ENCODE measurements at places on chromosomes 7 and 10.

DNA sequence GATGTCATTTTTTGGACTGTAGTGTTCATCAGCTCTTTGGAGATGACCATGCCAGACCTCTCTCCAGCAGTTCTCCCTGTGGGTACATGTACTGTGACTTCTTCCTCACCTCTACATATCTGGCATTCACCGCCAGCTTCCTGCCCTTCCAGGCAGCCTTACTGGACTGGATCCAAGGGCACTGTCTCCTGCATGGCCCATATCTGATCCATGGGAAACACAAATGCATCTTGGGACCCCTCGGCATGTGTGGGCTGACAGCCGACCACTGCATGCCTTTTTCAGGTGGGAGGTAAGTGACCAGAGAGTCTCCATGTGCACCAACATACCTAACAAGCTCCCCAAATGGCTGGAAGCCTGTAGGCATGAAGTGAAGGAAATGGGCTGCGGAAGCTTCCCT, 3.9 kb upstream of the BLVRA start:
- DNase-seq = no peak

DNA sequence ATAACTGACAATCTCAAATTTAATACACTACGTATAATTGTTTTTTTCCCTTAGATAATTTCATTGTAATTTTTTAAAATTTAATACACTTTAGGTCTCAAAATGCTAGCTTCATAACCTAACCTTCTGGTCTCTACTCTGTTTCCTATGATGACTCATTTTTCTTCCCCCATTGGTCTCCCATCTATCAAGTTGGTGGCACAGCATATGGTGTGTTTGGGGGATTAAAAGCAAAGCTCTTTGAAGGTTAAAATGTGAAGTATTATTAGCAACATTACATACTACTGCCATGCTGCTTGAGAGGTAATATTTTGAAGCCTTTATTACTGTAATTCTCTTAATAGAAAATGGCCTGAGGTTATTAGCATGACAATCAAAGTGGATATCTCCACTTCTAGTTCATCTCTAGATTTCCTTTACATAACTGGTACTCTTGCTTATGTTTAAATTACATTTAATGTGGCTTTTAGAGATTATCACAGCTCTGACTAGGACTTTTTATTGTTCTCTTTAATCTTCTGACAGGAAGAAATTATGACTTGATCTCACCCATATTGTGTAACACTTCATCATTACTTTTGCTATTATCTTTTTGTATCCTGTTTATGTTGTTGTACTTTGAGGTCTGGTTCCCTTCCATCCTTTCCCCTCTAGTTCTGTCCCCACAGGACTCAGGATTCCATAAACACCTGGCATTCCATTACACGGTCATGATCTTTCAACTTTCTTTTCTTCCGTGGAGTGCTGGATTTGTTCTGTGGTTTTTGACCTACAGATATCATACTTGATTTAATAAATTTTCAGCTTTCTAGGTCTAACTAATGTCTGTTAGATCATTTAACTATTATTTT, 185.1 kb downstream of the SEMA3D start:
- no peak for DNase-seq

DNA sequence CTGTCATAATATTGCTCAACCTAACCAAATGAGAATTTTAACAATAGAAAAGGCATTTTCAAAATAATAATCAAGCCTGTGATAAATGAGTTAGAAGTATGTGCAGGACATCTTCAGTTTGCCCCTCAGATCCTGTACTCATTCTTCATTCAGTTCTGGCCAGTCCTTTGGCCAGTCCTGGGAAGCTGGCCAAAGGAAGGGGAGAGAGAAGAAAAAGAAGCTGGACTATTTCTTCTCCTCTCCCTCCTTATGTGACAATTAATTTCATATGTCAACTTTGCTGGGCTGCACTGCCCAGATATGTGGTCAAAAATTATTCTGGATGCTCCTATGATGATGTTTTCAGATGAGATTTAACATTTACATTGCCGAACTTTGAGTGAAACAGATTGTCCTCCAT, 31.6 kb upstream of the ITGB8 start:
- DNase-seq = no peak

- no peak for DNase-seq
These were observed 196.3 kb downstream of the TNS3 start for GRCh38 chr7:47385536-47386125.

GRCh38 chr7:44391746-44392617, 66.6 kb upstream of the CAMK2B start:
- no peak for DNase-seq

- DNase-seq = no peak
These were observed 11.5 kb upstream of the TES start for GRCh38 chr7:116198748-116199410.

DNA sequence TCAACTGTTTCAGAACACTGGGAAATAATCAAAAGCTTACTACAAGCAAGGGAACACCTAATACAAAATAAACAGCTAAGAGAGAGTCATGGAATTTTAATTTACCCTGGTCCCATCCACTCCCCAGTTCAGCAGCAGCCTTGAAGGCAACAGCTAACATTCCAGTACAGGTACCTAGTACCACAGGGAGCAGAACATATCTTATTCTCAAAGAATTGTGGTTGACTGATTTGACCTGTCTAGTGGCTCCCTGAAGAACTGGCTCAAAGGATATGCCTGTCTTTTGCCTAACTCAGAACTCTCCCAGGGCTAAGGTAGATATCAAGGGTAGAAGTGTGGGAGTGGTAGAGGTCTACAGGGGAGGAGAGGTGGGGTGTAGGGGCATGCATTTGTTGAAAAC, 32.3 kb downstream of the SMURF1 start:
- no peak for DNase-seq

- no peak for DNase-seq
These were observed 24.3 kb downstream of the PTPN12 start for GRCh38 chr7:77561352-77561751.

DNA sequence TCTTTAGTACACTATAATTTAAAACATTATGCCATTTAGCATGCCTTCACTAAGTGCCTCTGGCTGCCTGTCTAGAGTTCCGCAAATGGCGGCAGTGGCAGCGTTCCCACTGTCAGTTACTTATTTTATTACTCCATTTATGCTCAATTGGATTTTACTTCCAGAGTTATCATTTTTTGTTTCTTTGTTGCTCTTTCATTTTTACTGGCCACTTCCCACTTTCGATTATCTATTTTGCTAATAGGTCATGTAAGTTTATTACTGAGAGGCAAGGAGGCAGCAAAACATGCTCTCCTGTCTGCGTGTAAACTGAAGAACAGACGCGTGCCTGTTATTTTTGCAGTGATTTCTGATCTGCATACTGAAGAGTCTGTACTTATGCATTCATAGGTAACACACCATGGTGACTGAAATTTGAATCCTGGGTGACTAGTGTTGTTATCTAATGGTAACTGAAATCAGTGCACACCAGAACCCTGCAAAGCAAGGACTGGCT, 23.1 kb downstream of the KDM7A start:
- no peak for DNase-seq

- DNase-seq = no peak
These were observed 370.2 kb downstream of the PPP1R3A start for GRCh38 chr7:113548561-113548960.

DNA sequence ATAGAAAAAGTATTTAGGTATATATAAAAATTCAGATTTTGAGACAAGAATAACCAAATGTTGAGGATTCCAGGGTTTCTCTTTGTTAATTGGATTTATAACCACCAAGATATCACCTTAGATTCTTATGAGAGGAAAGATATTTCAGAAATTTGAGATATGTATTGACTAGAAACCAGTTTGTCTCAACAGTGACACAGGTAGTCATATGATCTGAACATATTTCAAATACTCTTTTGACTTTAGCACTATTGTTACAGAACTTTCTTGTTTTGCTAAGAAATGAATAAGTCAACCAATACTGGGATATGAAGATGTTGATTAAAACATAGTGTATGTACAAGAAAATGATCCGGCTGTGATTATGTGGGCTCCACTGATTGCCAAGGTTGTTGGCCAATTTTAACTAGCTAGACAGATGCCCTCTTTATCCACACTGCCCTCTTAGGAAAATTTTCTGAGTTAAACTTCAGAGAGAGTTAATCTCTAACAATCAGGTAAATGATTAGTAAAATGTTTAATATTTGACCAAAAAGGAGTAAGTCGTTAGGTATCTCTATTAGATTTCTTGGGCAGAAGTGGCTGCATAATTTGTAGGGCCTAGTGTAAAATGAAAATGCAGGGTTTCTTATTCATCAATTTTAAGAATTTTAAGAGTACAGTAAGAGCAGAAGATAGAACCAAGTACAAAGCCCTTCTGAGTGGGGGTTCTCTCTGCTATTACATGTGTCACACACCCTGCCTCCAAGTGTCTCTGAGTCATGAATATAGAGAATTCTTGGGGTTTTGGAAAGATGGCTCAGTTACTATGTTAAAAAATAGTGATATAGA, 376.0 kb downstream of the TFEC start:
- DNase-seq = no peak

GRCh38 chr7:3510101-3511020, 209.3 kb downstream of the SDK1 start:
- DNase-seq = no peak

- DNase-seq = no peak
These were observed 138.1 kb downstream of the ADAM22 start for GRCh38 chr7:88071994-88072714.

DNA sequence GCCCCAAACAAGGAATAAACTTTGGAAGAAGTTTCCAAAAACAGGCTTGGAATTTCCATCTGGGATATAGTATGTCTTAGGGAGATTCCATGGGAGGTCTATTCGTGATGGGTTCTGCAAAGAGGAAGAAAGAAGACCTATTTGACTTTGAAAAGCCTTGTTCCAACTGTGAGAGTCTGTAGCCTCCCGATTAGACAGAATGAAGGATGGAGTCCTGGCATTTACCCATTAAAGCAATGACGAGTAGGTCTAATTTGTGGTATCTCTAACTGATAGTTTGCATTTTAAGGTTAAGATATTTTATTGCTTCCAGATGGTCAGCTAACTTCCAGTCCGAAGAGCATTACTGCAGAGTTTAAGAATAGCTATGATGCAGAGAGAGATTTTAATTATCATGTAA, 19.5 kb upstream of the GALNT17 start:
- DNase-seq = no peak

DNA sequence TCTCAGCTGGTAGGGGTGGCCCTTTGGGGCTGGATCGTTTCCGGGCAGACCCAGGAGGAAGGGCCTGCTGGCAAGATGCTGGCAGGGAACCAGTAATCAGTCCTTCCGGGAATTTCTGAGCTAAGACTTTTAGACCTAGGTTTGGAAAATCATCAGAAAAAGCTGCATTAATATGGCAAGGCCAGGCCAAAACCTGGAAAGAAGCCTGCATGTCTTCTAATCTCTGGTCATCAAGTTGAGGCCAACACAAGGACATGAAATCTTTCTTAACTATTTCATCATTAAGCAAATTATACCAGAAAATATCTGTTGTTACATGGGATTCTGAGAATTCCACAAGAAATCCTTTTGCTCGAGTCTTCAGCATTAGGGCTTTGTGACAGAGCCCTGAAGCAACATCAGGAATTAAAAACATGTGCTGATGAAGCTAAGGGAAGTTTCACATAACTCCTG, 19.9 kb downstream of the CPA1 start:
- DNase-seq = no peak

GRCh38 chr7:151025924-151026671, 1.8 kb upstream of the ATG9B start:
- DNase-seq = no peak

DNA sequence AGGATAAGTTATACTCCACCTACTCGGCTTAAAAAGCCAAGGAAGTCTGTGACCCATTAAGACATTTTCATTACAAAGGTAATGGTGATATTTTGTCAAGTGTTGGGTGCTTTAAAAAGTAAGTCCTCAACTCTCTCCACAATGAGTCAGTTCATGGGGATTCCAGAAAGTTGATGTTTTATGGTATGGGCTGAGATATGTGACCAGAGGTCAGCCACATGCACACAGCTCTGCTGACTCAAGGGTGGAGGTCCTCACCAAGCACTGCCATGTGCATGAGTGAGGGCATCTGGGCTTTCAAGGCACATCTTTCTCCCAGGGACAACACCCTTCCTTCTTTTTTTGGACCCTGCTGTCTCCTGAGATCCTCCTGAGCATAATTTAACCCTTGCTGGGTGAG, 292.9 kb downstream of the PTEN start:
- DNase-seq = no peak

GRCh38 chr7:80415522-80415921, 96.3 kb downstream of the GNAT3 start:
- no peak for DNase-seq
